NCI-H1417 treated with DMSO at 0.1 percent for 48 hours (cell line): ENCODE measurements at places on chromosomes 13 and 19.

GRCh38 chr13:21079221-21079620, 17.8 kb upstream of the LATS2 start:
- DNase-seq = no peak

DNA sequence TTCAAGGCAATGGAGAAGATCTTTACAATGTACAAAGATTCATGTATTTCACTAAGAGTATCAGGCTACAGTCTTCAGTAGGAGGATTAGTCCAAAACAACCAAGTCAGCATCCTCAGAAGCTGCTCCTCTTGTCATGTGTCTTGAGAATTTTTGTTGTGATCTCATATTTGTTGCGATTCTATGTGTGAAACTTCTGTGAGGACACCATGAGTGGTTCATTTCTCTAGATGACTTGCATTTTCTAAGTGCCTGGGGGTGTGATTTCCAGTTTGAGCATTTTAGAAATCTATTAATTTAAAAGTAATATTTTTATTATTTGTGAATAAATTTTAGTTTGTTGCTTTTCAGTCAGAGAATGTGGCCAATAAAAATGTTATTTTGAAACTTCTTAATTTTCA, 94.5 kb downstream of the RAP2A start:
- DNase-seq = no peak

- no peak for DNase-seq
Measured at GRCh38 chr19:17843292-17843827, 4.4 kb downstream of the JAK3 start.

DNA sequence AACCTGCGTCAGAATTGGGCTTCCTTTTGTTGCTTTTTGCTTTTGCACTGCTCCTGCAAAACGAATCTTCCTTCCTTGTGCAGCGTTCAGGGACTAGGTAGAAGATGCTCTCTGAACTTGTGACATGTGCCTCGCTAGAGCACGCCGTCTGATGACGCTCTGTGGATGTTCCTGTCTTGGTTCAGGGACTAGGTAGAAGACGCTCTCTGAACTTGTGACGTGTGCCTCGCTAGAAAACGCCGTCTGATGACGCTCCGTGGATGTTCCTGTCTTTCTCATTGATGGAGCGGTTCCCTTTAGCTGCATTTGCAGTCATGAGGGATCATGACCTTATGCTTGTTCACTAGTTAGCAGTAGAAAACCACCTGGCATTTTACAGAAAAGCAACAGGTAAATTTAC, 154.0 kb downstream of the SOX1 start:
- no peak for DNase-seq

DNA sequence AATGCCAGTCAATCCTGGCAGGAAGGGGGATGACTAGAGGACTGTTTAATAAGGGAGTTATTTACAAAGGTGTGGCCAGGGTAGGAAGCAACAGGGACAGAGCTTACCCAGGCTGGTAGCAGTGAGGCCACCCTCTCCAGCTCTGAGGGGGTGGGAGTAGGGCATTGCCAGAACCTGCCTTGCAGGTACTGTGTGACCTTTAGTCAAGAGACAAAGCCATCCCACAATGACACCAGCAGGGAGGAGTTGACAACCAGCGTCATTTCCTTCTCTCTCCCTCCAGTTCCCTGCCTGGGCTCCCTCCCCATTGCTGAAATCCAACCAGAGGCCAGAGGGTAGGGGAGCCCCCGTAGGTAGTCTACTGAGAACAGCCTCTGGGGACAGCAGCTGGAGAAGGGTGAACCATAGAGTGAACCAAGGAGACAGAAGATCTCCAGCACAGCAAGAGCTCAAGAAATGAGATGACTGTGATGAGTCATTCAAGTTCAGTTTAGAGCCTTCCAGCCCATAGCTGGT, 33.3 kb upstream of the SPATA13 start:
- DNase-seq = no peak

- DNase-seq = no peak
Measured at GRCh38 chr19:35592226-35592625, 6.3 kb downstream of the PMIS2 start.

DNA sequence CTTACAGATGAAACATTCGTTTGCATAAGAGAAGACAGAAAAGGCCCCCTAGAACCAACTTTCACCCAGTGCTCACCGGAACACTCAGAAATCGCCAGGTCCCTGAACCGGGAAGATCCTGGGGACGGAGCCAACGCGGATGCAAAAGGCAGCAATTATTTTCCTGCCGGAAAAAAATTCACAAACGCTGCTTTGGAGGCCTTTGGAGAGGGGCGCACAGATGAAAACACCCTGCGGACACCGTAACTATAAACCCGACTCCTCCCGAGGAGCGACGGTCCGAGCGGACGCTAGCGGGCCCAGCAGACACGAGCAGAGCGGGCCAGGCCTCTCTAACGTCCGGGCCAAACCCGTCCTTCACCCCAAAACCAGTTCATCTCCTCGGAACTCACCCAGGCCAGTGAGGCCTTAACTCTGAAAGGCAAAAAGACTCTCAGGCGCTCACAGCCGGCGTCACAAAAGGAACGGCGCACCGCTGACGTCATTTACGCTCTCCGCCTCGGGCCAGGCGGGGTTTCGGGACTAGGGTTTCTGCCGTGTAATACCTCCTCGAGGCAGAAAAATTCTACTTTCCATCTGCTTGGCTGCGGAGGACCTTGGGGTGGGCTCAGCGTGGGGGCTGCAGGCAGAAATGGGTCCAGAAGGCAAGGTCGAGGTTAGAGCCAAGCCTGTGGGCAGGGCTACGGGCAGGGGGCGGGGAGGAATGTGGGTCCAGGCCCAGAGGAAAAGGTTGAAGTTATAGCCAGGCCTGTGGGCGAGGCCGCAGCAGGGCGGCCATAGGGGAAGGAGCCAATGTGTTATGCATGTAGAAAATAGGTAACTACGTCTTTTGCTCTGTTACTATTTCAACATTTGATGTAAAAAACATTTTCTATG, at the start of gene ZNF426:
Gene ZNF426, minus strand, starts transcription at position 463 of the 876 bp plus-strand sequence. CDS start 2,413 bp downstream, outside the sequence.
- peak; percentile 4 for DNase-seq

DNA sequence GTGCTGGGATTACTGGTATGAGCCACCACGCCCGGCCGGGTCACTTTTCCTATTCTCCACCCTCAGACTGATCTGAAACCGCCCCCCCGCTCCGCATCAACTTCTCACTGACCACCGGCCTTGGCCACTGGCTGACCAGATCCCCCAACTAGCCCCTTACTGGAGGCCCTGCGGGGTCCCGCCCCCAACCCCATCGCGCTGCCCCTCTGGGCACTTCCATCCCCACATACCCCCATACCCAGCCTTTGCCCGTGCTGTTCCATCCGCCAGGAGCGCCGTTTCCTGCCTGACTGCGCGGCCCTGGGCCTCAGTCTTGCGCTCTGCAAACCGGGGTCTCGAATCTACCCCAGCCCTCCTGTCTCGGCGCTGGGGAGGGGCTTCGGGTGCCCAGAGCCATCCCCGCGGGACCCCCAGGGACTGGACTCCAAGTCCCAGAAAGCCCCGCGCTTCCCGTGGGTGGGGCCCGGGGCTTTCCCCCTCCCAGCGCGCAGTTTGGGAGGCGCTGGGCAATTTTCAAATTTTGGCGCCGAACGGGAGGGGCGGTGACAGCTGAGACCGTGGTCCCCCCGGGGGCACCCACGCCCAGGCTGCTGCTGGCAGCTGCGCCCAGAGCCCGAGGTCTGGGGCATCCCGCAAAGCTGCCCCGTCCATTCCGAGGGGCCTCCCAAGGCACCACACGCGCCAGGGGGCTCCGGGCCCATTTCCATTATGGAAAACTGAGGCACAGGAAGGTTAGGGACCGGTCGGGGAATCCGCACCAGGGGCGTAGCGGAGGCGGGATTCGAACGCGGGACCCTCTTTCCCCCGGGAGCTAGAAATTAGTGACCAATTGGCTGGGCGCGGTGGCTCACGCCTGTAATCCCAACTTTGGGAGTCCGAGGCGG, 5.2 kb upstream of the LMNB2 start:
- no peak for DNase-seq

GRCh38 chr13:43876366-43876765, 3.2 kb downstream of the CCDC122 start:
- no peak for DNase-seq

- no peak for DNase-seq
Measured at GRCh38 chr13:42803563-42804204, 22.3 kb downstream of the FAM216B start.

DNA sequence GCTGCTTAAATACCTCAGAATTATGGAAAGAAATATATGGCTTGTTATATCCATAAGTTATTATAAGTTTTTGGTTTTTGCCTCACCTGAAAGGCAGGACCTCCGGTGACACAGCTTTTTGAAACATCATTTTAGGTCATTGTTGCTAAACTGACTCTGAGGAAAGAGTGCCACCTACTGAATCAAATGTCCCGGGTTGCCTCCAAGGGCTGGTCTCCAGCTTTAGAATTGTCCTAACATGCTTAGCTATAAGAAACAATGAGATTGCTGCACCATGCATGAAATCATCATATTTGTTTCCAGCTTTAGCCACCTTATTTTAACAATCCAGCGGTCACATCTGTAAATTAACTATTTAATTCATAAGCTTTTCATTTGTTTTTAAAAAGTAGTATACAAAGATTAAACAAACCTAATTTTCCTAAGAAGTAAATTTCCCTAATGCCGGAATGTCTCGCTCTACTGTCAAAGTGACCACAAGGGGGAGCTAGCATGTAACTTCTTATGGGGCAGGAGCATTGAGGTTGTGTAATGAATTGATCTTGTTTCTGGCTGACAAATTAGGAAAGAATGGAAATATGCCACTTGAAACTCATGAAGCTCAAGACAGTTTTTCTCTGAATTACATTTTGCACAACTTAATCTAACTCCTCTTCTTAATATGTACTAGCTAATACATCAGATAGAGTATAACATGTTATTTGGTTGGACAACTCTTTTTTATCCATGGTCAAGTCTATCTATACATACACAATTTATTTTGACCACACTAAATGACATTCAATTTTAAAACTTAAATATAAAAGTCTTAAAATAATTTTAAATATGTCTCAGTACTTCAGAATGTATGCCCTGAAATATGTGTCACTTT, 6.7 kb upstream of the PCDH17 start:
- DNase-seq = peak; percentile 62

GRCh38 chr19:8615024-8615423, 4.5 kb upstream of the ADAMTS10 start:
- DNase-seq = no peak

GRCh38 chr19:17658240-17658639, 29.9 kb downstream of the UNC13A start:
- no peak for DNase-seq
